ENCODE measurements at places on chromosomes 7 and 10. TPM values are rescaled to one million over a fixed set of nuclear protein-coding genes. Genes with fewer than 3 reads are reported as not detected.

DNA sequence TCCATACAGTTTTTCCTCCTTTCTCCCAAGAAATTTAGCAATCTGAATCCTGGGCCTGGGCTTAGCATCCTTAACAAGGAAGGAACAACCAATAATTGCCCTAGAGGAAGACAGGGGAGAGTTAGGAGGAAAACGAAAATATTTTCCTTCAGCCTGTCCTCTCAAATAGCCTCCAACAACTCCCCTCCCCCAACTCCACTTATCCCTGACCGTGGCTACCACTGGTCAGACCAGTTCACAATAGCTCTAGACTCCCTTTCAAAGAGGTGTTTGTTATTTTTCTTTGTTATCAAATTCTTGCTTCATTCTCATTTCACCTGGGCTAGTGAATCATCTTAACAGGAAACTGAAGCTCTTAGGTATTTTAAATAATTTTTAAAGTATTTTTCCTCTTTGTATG, 114.1 kb downstream of the CPED1 start:
- DNase-seq, result peak; percentile 13

DNA sequence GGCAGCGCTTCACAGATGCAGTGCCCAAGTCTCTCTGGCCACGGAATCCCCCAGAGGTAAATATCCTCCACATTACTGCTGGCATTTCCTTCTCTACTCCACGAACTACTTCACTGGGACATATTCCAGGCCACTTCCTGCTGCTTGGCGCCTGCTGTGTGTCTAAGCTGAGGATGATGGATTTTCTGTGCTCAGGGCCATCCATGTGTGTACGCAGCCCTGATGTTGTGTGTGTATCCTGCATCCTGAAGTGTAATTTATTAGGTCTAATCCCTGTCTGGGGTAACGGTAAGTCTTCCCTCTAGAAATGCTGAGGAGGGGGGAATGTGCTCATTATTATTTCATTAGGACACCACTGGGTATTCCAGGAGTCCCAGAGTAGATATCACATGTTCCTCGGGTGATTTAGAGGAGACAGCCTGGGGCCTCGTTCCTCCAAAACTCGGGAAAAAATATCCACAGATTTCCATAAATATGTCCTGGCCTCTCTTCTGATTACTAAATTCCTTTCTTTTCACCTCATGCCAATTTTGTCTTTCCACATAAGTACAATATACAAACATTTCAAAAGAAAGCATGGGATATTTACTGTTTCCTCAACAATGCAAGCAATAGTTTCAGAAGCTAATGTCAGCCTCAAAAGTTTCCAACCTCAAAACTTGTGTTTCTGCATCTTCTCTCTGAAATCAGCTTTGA, 25.5 kb upstream of the HABP2 start:
- DNase-seq, result no peak

DNA sequence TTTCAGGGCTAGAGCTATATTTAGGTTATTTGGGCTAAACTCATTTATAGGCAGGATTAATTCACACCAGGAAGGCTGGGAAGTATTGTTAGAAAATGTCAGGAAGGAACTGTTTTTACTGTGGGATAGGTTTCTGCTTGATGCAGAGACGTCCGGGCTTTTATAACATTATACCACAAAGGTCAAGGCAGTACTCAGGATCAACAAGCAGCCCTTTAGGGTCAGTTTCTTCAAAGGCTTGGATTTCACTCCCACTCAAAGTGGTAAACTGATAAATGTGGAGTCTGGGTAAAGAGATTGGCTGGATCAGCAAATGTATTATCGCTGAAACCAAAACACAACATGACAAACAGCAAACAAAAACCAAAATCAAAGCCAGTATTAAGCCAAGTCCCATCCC, 127.2 kb downstream of the ARL5B start:
- no peak for DNase-seq

GRCh38 chr10:132452651-132453469, 55.9 kb downstream of the PWWP2B start:
- peak; percentile 95 for DNase-seq

GRCh38 chr10:5951721-5952407, 25.5 kb downstream of the IL15RA start:
- DNase-seq, result no peak

The DYNC1I1 gene
- 2.5 TPM for total RNA-seq

The CTAGE4 gene
- total RNA-seq, result 5.8 TPM

GRCh38 chr7:18387191-18387735, 108.3 kb upstream of the HDAC9 start:
- no peak for DNase-seq

- no peak for DNase-seq
These were observed 101.2 kb upstream of the POT1 start for GRCh38 chr7:125030756-125031387.

GRCh38 chr10:7410301-7410861, 453 bp downstream of the SFMBT2 start:
- DNase-seq, result peak; percentile 33

The METTL27 gene
- total RNA-seq, result 1.6 TPM

GRCh38 chr7:1232103-1232466, 587 bp upstream of the UNCX start:
- no peak for DNase-seq

- DNase-seq, result no peak
These were observed 114.2 kb downstream of the PPP1R3A start for GRCh38 chr7:113804475-113805095.

DNA sequence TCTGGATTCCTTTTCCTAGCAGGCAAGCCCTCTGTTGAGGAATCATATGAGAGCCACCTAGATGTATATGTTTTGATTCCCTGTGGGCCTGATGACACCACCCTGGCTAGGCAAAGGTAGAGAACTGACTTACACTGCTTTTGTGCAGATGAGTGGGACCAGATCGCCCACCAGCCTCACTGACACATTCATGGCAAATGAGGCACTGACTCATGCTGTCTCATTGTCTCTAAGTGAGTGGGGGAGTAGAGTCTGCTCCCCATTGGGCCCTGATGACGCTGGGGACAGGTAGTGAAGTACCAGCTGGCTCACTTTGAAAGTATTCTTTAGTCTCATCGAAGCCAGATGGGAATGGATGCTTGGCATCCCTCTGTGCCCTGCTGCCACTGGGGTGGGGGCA, 326.3 kb downstream of the ABCA13 start:
- DNase-seq, result no peak

The MOGAT3 gene
- total RNA-seq, result 6.3 TPM

GRCh38 chr7:150992833-150993302, 2.1 kb downstream of the NOS3 start:
- DNase-seq, result peak; percentile 61

The CCDC172 gene
- total RNA-seq, result not detected

The TMEM196 gene
- total RNA-seq, result 0.17 TPM

The TAS2R5 gene
- total RNA-seq, result 5.1 TPM

GRCh38 chr10:28850784-28851183, 173.5 kb downstream of the BAMBI start:
- DNase-seq, result no peak

The ZNF398 gene
- 12.5 TPM for total RNA-seq

The BMPR1A gene
- total RNA-seq, result 58.0 TPM

The GIMAP8 gene
- total RNA-seq, result 0.10 TPM

The ADRA2A gene
- total RNA-seq, result 1.9 TPM

DNA sequence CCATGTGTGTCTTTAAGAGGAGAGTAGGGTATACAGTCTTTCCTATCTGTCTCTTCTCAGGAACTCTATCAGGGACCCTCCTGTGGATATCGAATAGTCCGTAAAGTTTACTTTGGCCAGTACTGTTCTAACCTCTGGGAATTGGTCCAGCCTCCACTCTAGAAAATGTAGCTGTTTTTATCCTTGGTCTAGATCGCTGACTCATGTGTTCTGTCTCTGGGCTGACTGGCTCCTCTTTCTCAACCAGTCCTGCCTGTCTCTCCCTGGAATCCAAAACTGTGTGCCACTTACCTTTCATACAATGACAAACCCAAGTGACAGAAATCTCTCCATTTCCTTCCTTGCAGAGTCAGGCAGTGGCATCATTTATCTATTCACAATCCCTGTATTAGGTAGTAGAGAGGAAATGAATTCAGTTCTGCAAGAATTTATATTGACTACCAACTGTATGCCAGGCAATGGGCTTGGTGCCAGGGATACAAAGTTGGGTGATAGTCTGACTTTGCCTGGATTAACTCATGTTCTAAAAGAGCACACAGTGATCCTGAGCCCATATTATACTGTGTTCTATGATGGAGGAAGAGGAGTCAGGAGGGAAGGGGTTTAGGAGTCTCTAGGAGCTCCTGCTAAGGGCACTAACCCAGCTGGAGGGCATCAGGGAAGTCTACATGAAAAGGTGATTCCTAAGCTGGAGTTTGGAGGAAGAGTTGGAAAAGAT, 232.7 kb downstream of the LRMDA start:
- DNase-seq, result no peak

The SLC13A1 gene
- total RNA-seq, result 0.07 TPM

DNA sequence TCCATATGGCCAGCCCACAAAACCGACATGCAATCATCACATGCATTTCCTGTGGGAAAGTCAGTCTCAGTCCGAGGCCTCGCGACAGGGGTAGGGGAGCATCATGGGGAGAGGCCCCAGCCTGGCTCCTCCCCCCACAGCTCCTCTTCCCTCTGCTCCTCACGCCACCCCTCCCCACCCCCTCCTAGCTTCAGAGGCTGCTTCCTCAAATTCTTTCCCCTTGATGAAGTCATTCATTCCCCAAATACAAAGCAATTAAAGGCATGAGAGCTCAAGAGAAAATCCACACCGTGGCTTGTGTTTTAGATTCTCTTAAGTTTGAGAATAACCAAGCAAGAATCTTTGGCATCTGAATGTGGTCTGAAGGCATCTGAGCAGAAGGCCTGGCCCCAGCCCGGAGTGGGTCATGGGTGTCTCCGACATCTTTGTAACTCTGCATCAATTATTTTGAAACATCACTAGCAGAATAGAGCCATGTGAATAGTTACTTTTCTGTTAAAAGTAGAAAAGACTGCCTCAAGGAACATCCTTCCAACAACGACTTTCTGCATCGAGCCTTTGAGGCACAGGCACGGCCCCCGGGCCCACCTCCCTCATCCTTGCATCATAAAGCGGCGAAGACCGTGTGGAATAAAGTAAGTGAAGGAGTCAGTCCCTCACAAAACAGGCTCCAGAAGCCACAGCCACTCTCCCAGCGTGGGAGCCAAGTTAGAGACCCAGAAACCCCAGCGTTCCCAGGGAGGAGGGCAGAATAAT, 90.9 kb downstream of the DIP2C start:
- DNase-seq, result peak; percentile 47

DNA sequence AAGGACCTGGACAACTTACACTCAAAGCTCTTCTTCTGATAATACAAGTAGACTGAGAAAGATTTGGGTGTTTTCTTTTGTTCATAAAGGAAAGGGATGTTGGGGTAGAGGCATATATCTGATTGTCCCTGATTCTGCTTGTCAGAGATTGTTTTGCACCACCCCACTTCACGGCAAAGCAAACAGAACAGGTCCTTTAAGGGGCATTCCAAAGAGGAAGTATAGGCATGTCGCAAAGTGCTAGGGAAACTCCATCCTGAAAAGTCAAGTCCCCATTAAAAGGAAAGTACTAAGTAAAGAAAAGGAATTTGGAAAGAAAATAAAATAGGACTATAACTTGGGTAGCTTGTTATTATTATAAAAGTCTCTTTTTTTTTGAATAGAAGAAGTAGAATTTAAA, 233.0 kb downstream of the DNAJB9 start:
- DNase-seq, result no peak

The AUTS2 gene
- total RNA-seq, result 13.0 TPM

The EBF3 gene
- total RNA-seq, result 0.77 TPM

- peak; percentile 78 for DNase-seq
These were observed 1.7 kb downstream of the SFXN3 start for GRCh38 chr10:101032637-101033224.

DNA sequence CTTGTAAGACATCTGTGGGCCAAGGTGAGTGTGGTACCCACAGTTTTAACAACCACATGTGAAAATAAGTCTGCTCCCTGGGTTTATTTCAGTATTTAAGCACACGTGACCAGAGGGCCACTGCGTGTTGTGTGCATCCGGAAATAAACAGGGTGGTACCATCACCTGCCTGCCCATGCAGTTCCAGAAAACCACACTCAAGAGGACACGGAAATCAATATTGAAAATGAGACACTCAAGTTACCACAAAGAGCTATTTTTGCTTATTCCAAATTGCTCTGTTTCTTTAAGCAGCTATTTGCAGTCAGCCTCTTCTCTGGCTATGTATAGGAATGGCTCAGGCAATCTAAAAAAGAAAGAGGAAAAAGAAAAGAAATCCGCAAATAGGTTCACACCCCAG, 71.8 kb upstream of the LOXL4 start:
- DNase-seq, result no peak

The GPR85 gene
- 3.8 TPM for total RNA-seq

The CALY gene
- total RNA-seq, result 2.3 TPM

GRCh38 chr10:3886641-3887251, 101.7 kb upstream of the KLF6 start:
- peak; percentile 79 for DNase-seq

- DNase-seq, result no peak
These were observed 17.1 kb downstream of the TRIM24 start for GRCh38 chr7:138477081-138477578.

GRCh38 chr10:14173706-14174594, 156.8 kb downstream of the FRMD4A start:
- peak; percentile 35 for DNase-seq

DNA sequence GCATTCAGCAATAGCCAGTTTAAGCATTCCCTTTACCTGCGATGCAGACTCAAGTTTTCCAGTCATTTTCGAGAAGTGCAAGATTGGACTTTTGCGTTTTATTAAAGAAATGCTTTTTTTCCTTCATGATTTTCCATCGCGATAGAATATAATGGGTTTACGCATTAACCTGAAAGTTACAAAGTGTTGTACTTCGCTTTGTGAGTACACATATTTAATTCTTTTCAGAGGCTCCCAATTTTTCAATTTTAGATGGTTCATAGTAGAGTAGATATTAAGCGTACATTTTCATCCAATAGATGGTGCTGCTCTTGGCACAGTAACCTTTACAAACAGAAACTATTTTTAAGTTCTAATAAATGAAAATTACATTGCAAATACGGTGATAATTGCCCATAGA, 1.3 kb downstream of the PTPRZ1 start:
- no peak for DNase-seq

- DNase-seq, result peak; percentile 54
These were observed 286.8 kb downstream of the PARD3 start for GRCh38 chr10:34528320-34528719.

The C10orf67 gene
- not detected for total RNA-seq

- no peak for DNase-seq
These were observed 173.7 kb downstream of the LRMDA start for GRCh38 chr10:75605096-75605495.

GRCh38 chr7:90312745-90313144, 8.4 kb downstream of the FAM237B start:
- no peak for DNase-seq

The TMEM243 gene
- 38.1 TPM for total RNA-seq

All from hepatocyte (in vitro differentiated cells).